ENCODE measurements at places on chromosomes 16 and 17.

DNA sequence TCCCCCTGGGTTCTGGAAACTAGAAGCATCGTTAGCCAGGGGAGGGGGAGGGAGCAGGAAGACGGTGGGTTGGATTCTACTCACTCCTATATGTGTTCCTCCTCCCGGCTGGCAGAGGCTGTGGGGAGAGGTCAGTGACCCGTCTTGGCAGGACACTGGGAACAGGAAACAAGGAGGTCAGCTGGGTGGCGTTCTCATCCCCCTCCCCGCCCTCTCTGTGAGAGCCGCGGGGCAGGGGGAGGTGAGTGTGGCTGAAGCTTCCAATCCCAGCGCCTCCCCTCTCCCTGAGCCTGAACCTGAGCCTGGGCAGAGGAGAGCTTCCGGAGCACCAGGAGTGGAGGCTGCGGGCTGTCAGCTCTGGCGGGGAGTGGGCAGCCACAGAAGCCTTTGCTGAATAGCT lies 12.5 kb downstream of the GPRC5C start:
- DNase-seq: no peak

GRCh38 chr16:12740986-12741610 lies 62.6 kb downstream of the CPPED1 start:
- DNase-seq: no peak

DNA sequence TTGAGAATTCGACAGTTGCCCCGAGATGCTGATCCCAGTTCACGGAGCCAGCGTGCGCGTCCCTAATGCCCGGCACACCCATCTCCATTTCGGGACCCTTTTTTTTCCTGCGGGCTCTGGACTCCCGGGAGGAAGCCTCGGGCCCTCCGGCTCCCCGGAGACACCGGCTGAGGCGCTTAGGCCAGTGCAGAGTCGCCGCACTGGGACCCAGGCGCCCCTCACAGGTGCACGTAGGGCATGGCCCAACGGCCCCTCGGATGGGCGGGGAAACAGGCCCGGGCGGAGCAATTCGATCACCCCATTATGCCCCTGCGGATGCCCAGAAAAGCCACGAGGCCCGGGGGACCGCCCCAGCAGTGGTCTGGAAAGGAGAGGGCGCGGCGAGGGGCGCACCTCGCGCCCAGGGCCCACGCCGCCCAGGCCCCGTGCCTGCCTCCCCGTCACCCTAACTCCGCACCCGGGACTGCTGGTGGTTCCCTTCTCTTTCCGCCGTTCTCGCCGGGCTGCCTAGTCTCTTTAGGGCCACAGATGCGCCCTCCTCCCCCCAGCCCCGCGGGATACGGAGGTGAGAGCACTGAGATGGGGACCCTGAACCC lies 18.5 kb upstream of the ZFHX3 start:
- DNase-seq: no peak

- no peak for DNase-seq
These were observed 13.7 kb downstream of the HIC1 start for GRCh38 chr17:2068519-2069051.

DNA sequence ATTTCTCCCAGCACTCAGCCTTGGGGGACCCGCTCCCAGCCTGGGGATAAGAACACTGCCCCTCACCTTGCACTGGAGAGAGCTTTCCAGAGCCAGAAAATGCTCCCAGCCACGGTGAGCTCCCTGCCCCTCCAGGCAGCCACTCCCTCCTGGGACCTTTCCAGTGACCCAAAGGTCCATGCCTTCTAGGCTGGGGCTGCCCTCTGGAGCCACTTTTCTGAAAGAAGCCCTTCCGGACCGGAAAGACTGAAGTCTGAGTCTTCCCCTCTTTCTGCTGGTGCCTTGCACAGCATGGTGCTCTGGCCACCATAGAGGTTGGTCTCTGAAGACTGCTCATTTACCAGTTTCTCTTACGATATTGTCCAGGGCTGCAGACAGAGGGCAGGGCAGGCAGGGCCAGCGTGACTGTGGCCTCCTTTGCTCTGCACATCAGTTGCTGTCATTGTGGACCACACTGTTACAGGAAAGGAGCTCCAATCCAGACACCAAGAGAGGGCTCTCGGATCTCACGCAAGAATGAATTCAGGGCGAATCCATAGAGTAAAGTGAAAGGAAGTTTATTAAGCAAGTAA lies 7.1 kb upstream of the ABCC12 start:
- no peak for DNase-seq

DNA sequence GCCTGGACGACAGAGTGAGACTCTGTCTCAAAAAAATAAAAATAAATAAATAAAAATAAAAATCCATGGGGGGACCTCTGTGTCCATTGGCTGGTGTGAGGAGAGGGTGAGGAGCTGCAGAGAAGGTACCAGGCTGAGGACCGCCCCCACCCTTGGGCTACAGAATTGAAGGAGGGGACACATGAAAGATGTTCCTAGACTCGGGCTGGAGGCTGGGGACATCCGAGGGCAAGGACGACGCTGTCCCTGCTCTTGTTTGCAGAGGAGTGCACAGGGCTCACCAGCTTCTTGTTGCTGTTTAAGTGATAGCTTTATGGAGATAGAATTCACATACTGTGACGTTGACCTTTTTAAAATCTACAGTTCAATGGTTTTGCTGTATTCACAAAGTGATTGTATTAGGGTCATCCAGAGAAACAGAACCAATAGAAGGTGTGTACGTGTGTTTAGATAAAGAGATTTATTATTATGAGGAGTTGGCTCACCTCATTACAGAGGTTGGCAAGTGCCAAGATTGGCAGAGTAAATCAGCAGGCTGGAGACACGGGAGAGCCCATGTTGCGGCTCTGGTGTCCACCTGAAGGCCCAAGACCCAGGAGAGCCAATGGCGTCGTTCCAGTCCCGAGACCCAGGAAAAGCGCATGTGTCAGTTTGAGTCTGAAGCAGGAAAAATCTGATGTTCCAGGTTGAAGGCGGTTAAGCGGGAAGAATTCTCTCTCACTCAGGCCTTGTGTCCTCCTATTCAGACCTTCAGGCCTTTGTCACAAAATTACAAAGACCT lies 320.7 kb downstream of the SEC14L1 start:
- no peak for DNase-seq

GRCh38 chr17:42553161-42553818 lies 567 bp downstream of the HSD17B1 start:
- no peak for DNase-seq

- DNase-seq: no peak
These were observed 34.9 kb downstream of the ARHGAP17 start for GRCh38 chr16:24980077-24980793.

DNA sequence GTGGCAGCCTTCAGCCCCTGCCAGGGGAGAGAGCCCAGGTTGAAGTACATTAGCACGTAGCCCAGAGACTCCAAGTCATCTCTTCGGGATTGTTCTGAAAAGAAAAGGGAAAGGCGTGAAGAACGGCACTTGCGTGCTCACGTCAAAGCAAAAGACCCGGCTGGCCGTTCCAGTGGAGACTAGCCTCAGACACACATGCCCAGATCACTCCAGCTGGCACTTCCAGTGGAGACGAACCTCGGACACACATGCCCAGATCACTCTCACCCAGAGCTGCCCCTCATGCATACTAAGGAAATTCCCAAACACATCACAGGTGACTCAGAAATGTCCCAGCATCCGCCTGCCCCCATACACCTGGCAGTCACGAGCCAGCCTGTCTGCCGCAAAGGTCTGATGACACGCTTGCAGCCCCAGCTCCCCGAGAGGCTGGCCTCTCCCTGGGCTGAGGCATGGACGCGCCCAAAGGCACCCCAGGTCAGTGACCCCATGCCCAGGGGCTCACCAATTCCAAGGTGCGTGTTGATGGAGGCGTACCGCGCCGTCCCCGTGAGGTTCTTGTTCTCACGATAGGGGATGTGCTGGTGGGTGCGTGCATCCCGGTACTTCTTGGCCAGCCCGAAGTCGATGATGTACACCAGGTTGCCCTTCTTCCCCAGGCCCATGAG lies 20.9 kb downstream of the CSNK1D start:
- no peak for DNase-seq

DNA sequence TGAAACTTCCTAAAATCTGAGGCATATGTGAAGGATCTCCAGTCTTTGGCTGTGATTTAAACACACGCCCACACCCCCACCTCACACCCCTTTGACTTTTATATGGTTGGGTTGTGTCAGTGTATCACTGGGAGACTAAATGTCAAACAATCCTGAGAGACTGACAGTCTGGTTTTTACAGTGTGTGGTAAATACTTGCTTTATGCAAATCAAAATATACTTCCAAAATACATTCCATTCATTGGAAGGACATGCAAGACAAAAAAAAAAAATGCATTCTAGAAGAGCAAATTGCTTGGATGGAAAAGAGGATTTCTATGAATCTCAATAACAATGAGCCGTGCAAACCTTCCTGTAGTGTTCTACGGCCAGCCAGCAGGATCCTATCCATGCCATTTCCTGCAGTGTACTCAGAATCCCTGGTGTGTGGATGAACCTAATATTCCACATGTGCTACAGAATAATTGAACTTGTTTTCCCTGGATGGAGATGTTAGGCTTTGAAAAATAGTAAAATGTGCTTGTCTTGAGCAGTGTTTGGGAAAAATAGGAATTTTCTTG lies 602.1 kb upstream of the GOT2 start:
- DNase-seq: no peak

DNA sequence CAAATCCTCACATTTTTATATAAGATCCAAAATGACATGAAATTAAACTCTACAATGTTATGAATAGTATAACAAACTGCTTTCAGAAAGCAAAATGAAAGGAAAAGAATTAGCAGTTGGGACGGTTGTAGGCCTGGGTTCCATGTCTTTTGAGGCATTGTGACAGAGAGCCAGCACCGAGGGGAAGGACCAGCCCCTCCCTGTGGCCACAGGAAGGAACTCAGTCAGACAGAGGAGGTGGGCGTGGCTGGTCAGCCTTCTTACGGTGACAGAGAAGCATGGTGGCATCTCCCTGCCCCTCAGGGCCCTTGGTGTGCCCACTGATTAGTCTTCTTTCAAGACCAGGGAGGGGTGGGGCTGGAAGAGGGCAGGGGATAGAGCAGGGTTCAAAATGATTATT lies 5.7 kb downstream of the ZNF319 start:
- DNase-seq: no peak

DNA sequence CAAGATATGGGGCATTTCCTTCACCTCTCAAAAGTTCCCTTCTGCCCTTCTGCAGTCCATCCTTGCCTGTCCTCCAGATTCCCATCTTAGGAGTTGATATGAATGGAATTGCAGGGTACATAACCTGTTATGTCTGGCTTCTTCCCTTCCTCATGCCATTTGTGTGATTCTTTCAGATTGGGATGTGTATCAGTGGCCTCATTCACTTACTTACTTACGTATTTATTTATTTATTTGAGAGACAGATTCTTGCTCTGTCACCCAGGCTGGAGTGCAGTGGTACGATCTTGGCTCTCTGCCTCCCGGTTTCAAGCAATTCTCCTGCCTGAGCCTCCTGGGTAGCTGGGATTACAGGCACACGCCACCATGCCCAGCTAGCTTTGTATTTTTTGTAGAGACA lies 6.2 kb upstream of the TMEM94 start:
- DNase-seq: no peak

DNA sequence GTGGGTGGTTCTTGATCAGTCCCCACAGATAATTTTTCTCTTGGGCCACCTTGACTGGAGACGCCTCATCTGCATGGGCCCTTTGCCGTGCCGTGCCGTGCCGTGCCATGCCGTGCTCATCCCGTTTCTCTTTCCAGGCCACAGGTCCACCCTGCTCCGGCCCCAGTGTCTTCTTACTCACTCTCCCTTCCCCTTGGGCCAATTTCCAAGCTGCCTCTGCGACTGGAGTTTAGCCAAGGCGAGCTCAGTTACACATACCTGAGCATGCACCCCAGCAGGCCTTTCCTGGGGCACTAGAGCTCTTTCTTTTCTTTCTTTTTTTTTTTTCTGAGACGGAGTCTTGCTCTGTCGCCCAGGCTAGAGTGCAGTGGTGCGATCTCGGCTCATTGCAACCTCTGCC lies 40.5 kb upstream of the MGAT5B start:
- no peak for DNase-seq

DNA sequence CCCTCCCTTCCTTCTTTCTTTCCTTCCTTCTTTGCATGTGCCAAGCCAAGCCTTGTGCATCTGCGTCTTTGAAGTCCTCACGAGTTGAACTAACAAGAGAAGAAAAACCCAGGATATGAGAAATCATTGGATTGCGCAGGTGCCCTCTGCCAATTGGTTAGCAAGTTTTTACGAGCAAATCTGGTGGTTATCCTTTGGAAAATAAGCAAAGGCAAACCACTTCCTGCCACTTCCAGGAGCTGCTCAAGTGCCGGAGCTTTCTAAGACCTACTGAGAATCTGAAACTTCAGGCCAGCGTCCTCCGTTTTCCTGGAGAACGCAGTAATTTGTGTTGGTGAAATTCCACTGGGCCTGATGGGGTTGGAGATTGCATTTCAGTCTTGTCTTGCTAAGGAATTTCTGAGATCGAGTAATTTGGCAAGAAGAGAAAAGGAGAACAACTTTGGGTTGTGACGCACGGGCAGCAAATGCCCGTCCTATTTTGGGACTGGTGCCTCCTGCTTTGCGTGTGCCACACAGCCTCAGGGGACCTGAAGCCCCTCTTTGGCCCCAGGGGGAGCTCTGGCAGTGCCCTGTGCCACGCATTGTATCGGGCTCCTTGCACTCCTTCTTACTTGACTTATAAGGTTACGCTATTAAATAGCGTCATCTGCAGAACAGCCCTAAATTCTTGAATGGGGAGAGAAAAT lies 56.4 kb downstream of the CMIP start:
- DNase-seq: peak; percentile 78

DNA sequence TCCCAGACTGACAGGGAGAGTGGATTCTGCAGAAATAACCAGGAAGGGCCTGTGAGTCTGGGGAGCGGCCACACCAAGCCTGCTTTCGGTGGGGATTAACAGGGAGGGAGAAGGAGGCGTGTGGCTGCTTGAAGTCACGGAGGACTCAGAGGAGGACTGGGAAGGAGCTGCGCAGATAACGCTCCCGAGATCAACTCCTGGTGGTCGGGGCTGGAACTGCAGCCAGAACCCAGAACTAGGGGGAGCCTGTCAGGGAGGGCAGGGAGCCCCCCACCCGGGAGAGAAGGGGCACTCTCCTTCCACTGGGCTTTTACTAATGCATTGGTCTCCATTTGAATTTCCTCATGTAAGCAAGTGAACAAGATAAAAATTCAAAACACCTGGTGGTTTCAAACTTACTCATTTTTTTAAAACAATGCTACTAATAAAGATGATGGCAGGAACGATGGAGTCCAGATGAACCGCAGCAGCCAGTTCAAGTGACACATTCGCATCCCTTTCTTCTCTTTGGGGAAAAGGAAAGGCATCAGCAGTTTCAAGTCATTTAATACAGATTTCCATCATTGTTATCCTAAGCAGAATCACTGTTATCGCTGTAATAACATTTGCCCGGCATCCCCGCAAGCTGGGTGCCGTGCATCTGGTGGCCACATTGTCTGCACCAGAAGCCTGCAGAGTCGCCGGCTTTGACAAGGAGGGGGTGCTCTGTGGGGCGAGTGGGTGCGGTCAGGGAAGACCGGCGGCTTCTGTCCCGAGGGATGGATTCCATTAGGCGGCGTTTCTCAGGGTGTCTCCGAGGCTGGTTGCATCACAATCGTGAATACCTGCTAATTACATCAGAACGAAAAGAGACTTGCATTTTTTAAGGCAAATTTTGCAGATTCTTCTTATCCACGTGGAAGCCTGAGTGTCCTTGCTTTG lies 183.0 kb downstream of the FOXL1 start:
- peak; percentile 32 for DNase-seq
